Endothelial cell (in vitro differentiated cells): ENCODE measurements at places on chromosomes 5 and 9.
A peak's percentile ranks its signal among the peaks of the same experiment; 100 is the strongest.

GRCh38 chr9:110095776-110096175, 112.2 kb downstream of the C9orf152 start:
- H3K4me1 ChIP-seq, result peaks cover 60% of the 10 kb centered on the region
- no peak for DNase-seq
- H3K4me3 ChIP-seq, result no peak overlapping the region
- H3K27ac ChIP-seq, result no peak overlapping the region
- peaks cover 18% of the 10 kb centered on the region for H3K36me3 ChIP-seq

DNA sequence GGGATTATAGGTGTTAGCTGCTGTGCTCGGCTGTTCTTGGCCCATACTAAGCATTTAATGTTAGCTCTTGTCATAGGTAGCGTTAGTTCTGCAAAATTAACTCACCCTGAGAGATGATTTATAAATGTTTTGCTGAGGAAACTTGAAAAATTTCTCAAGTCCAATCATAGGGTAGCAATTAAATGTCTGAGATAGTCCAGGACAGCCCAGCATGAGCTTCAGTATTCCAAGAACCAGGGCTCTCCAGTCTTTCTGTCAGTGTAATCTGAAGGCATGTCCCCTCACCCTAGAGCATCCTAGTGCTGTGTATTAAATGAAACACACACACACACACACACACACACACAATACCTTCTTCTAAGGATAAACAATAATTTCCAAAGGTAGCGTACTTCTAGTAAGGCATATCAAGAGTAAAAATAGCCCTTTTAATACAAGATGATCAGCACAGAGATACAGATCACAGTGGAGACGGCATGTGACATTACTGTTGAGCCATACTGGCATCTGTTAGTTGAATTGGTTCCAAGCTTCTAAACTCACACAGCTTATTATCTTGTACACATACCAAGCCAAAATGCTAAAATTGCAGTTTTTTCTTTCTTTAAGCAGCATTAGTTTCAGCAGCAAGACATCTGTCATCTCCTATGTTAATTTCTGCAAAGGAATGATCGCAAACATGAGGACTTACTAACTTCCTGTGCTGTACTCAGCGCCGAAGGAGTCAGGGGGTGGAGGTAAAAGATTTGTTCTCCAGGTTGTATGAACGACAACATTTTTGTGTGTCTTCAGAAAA, 46.3 kb upstream of the JMY start:
- no peak overlapping the region for H3K4me3 ChIP-seq
- no peaks in the 10 kb centered on the region for H3K4me1 ChIP-seq
- no peaks in the 10 kb centered on the region for H3K36me3 ChIP-seq
- no peak for DNase-seq
- no peak overlapping the region for H3K27ac ChIP-seq

DNA sequence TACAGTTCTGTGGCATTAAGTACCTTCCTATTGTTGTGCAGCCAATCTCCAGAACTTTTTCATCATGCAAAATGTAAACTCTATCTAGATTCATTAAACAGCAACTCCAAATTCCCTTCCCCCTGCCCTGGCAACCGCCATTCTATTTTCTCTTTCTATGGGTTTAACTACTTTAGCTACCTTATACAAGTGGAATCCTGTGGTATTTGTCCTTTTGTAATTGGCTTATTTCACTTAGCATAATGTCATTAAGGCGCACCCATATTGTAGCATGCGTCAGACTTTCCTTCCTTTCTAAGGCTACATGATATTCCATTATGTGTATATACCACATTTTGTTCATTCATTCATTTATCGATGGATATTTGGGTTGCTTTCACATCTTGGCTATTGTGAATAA, 142.4 kb downstream of the CAAP1 start:
- no peak overlapping the region for H3K4me3 ChIP-seq
- no peak overlapping the region for H3K27ac ChIP-seq
- H3K36me3 ChIP-seq, result no peaks in the 10 kb centered on the region
- no peaks in the 10 kb centered on the region for H3K4me1 ChIP-seq

DNA sequence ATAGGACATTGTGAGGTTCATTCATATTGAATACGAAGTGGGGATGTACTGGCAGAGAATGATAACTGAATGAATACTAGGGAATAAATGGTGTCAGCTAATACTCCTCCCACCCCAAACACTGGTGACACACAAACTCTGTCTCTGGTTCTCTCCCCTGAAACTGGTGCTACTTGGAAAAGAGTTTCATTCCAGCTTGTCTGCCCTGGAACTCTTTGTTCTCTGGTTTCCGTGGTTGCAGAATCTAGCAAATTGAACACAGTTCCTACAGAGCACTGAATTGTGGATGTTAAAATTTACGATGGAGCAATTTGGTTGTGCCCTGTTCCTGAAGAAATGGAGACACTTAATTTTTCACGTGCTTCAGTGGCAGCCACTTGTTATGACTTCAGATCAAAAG, 181.7 kb downstream of the KCTD16 start:
- H3K27ac ChIP-seq, result no peak overlapping the region
- H3K4me3 ChIP-seq, result no peak overlapping the region
- peaks cover 9% of the 10 kb centered on the region for H3K4me1 ChIP-seq

GRCh38 chr5:107415762-107416161, 255.0 kb downstream of the EFNA5 start:
- no peaks in the 10 kb centered on the region for H3K27me3 ChIP-seq
- no peak overlapping the region for H3K27ac ChIP-seq
- DNase-seq, result no peak

GRCh38 chr5:150397782-150398721, 14.7 kb downstream of the CD74 start:
- peaks cover 27% of the 10 kb centered on the region for H3K4me1 ChIP-seq
- H3K27ac ChIP-seq, result no peak overlapping the region
- peaks cover 40% of the 10 kb centered on the region for H3K36me3 ChIP-seq
- H3K27me3 ChIP-seq, result peaks cover 10% of the 10 kb centered on the region
- H3K4me3 ChIP-seq, result no peak overlapping the region

- peak overlapping the region; percentile 94 for H3K4me3 ChIP-seq
- H3K27me3 ChIP-seq, result peaks cover 16% of the 10 kb centered on the region
- H3K36me3 ChIP-seq, result peaks cover 24% of the 10 kb centered on the region
- no peak for DNase-seq
These were observed 3.8 kb downstream of the PCDH1 start for GRCh38 chr5:141874262-141874964.

- H3K4me3 ChIP-seq, result no peak overlapping the region
- no peaks in the 10 kb centered on the region for H3K4me1 ChIP-seq
- H3K27ac ChIP-seq, result no peak overlapping the region
- DNase-seq, result no peak
- no peaks in the 10 kb centered on the region for H3K27me3 ChIP-seq
These were observed 60.7 kb downstream of the SLC24A2 start for GRCh38 chr9:19728101-19728500.

DNA sequence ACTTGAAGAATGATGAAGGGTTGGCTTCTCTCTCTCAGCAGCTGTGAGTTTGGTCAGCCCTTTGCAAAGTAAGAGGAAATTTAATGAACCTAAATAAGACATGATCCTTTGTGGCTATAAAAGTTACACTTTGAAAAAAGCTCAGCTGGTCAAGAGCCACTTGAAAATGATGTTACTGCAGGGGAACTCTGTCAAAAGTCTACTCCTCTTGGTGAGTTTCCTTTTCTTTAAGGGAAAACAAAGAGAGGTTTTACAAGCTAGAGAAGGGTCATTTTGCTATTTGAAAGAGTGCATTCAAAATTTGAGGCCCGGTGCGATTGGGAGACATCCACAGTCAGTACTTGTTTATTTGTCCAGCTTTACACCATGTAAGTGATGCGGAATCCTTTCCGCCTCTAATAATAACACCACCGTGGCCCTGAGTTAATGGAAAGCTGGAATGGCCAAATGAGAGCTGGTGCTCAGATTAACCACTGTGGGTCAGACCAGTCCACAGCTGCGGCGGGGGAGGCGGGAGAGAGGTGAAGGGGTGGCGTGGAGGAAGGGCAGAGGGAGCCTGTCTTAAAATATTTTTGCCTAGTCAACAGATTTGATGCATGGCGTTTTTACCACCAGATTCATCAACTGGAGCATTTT, 404.0 kb downstream of the TLE4 start:
- H3K4me1 ChIP-seq, result peaks cover 2% of the 10 kb centered on the region
- no peak overlapping the region for H3K4me3 ChIP-seq
- H3K27ac ChIP-seq, result no peak overlapping the region

DNA sequence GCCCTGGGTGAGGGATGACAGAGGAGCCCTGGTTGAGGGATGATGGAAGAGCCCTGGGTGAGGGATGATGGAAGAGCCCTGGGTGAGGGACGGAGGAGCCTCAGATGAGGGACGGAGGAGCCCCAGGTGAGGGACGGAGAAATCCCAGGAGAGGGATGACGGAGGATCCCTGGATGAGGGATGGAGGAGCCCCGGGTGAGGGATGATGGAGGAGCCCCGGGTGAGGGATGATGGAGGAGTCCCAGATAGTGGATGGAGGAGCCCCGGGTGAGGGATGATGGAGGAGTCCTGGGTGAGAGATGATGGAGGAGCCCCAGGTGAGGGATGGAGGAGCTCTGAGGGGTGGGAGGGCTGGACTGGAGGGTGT, 10.9 kb downstream of the PHF2 start:
- peaks cover 4% of the 10 kb centered on the region for H3K27me3 ChIP-seq
- H3K4me1 ChIP-seq, result peaks cover 19% of the 10 kb centered on the region
- no peak overlapping the region for H3K27ac ChIP-seq
- no peak for DNase-seq
- peak overlapping the region; percentile 21 for H3K4me3 ChIP-seq
- peaks cover 7% of the 10 kb centered on the region for H3K36me3 ChIP-seq

- H3K27me3 ChIP-seq, result peaks cover 5% of the 10 kb centered on the region
- H3K27ac ChIP-seq, result no peak overlapping the region
These were observed 50.7 kb downstream of the COL15A1 start for GRCh38 chr9:98994172-98995058.

DNA sequence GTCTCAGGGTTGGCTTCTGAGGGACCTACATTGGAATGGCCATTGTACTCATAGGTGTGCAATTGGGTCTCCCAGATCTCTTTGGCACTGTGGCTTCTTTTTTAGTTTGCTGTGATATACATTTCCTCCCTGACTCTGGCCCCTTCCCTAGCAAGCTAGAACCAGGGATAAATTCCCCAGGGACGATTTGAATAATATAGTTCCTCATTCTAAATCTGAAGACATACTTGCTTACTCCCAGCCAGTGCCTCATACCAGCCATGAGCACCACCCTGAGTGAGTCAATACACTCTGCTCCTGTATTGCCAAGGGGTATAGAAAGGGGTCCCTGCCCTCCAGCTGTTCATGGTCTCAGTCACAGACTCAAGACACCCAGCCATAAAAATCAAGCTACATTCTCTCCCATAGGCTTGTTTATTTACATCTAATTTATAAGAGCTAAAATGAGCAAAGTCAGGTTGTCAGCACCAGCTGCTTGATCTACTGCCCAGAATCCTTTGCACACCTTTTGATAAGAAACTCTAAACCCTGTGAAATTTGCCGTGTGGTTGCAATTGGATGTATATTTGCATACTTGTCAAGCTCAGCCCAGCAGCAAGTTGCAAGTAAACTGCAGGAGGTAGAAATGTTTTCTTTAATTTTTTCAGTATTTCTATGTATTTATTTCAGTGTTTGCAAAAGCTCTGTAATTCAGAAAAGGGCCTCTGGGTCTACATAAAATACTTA, 219.9 kb upstream of the IRX1 start:
- peaks cover 9% of the 10 kb centered on the region for H3K36me3 ChIP-seq
- DNase-seq, result no peak
- no peak overlapping the region for H3K27ac ChIP-seq

DNA sequence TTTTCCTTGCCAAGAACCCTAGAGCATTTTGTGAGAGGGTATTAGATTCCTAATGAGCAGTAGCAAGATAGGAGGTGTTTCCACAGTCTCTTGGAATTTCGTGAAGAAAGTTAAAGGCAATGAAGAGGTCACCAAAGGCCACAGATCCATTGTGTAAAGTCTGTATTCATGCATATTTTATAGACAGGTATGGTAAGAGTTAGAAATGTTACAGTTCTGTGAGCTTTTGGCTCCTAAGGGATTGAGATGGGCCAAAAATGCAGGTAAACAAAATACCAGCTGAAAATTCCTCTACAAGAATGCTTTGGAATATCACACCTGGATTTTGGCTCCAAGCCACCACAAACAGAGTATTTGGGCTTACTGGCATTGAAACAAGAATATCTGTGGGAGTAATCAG, 47.4 kb upstream of the FST start:
- H3K36me3 ChIP-seq, result peaks cover 4% of the 10 kb centered on the region
- DNase-seq, result no peak
- no peak overlapping the region for H3K4me3 ChIP-seq
- H3K27me3 ChIP-seq, result no peaks in the 10 kb centered on the region
- H3K27ac ChIP-seq, result no peak overlapping the region

- H3K36me3 ChIP-seq, result no peaks in the 10 kb centered on the region
- peaks cover 12% of the 10 kb centered on the region for H3K4me1 ChIP-seq
- no peaks in the 10 kb centered on the region for H3K27me3 ChIP-seq
- DNase-seq, result peak; percentile 12
- no peak within 1 kb of the TSS for H3K4me3 ChIP-seq
These were observed at the start of gene SH3TC2 for GRCh38 chr5:149063017-149063687. Gene SH3TC2 (minus strand): TSS chr5:149063062. CDS start chr5:149063022, 40 bp downstream.

GRCh38 chr9:121958530-121958929, 134.6 kb downstream of the TTLL11 start:
- H3K27me3 ChIP-seq, result no peaks in the 10 kb centered on the region
- no peaks in the 10 kb centered on the region for H3K4me1 ChIP-seq
- no peak for DNase-seq
- H3K27ac ChIP-seq, result no peak overlapping the region

DNA sequence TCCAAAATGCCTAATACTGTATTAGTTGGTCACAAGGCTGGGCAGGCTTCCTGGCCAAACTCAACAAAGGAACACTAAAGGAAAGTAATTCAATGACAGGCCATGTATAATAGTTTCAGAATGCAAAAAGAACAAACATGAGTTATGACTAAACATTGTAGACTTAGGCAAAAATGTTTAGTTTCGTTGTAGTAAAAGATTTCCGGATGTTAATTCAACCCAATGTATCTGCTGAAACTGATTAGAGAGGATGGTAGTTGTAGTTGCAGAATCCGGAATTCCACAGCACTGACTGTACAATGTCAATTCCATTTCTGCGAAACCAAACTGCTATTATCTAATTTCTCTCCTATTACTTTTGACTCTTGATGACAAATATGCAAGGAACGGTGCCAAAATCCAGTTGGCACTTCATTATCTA, 117.9 kb upstream of the FST start:
- H3K4me3 ChIP-seq, result no peak overlapping the region
- H3K27ac ChIP-seq, result no peak overlapping the region
- no peak for DNase-seq
- H3K36me3 ChIP-seq, result no peaks in the 10 kb centered on the region
- no peaks in the 10 kb centered on the region for H3K27me3 ChIP-seq
- H3K4me1 ChIP-seq, result no peaks in the 10 kb centered on the region
